EL (cell line): ENCODE measurements at places on chromosomes 3 and 15.

DNA sequence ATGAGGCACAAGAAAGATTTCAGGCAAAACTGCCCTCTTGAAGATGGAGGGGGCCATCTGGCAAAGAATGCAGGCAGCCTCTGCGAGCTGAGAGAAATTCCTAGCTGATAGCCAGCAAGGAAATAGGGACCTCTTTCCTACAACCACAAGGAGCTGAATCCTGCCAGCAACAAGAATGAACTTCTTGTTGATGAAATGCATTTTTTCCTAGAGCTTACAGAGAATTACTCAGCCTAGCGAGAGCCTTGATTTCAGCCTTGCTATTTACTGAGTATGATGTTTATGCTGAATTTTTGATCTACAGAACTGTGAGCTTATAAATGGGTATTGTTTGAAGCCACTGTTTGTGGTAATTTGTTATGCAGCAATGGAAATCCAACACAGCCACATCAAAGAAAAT, 148.5 kb upstream of the NAALADL2 start:
- DNase-seq: peak; percentile 1

DNA sequence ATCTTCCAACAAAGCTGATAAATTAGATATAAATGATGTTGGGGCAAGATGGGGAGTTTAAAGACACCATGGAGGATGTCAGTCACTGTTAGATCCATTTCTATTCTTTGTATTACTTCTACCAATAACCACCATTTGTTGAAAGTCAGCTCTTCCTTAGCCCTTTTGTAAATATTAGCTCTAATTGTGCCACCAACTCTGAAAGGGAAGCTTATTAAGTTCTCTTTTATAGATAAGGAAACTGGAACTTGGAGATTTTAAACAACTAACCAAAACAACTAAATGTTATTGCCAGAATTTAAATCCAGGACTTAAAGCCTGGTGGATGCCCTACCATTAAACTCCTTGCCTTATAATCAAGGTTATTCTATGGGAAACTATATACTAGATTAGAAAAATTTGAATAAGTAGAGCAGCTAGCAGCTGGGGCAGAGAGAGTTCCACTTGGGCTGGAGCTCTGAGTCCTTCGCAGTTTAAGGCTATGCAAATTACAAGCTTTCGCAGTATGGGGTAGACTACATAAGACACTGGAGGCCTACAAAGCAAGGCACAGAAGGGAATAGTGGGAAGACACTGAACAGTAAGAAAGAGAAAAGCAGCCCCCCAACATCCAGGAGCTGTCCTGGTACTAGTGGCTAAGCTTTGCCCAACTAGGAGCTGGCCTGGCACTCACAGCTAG, 52.6 kb downstream of the TM4SF18 start:
- DNase-seq: no peak

DNA sequence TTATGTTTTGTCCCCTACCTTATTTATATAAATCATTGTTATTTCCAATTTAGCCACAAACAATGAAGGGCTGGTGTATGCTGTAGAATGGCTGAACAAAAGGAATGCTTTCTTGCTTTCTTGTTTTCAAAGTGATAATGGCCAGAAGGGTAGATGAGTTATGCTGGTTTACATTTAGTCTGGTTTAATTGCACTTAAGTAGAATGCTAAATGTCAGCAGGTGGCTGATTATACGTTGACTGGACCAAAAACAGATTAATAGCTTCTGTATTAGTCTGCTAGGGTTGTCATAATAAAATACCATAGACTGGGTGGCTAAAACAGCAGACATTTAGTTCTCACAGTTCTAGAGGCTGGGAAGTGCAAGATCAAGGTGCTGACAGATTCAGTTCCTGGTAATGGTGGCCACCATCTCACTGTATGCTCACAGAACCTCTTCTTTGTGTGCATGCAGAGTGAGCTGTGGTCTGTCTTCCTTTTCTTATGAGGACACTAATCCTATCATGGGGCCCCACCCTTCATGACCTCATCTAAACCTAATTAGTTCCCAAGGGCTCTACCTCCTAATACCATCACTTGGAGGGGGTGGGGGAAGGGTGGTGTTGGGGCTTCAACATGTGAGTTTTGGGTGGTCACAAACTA, 17.1 kb upstream of the XIRP1 start:
- no peak for DNase-seq

DNA sequence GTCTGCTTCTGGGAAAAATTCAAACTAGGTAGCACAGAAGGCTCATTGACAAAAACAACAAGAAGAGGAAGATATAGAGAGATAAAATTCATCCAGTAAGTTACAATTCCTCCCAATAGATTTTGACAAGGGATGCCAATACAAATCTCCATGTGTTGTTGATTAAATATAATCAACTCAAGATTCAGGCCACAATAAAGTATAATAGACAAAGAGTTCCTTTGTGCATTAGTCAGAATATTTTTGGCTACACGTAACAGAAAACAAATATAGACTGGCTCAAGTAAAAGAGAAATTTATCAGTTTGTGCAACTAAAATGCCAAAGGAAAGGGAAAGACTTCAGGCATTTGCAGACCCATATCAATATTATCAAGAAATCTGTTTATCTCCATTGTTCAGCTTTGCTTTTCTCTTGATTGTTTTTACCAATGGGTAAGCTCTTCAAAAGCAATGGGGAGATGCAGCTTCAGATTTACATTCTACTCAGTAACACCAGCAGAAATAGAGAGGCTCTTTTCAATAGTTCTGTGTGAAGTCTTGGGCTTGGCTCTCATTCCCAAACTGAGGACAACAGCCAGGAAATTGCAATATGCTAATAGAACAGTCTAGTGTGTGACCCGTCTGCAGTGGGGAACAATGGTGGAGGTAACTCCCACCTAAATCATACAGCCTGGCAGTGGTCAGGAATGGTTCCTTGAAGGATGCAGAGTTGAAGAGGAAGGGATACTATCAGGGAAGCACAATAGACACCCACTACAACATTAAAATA, 77.6 kb upstream of the PROK2 start:
- no peak for DNase-seq

GRCh38 chr3:105093371-105094252, 273.1 kb upstream of the ALCAM start:
- DNase-seq: no peak

GRCh38 chr3:112351036-112351435, 18.1 kb downstream of the CD200 start:
- no peak for DNase-seq

DNA sequence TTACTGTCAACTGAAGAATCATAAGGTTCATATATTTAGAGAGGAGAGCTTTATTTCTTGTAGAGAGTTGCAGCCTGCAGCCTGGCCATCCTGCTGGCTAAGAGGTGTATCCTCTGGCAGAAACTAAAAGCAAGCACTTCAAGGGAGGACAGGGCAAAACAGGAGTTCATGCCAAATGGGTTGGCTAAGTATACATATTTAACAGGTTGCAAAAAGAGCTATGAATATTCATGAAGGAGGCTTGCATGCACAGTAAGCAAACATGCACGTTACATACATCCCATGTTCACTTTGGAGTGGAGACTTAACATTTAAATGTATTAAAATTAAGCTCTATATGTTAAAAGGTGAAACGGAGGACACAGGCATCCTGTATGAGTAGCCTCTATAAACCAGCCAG, 354.4 kb downstream of the ERC2 start:
- no peak for DNase-seq

DNA sequence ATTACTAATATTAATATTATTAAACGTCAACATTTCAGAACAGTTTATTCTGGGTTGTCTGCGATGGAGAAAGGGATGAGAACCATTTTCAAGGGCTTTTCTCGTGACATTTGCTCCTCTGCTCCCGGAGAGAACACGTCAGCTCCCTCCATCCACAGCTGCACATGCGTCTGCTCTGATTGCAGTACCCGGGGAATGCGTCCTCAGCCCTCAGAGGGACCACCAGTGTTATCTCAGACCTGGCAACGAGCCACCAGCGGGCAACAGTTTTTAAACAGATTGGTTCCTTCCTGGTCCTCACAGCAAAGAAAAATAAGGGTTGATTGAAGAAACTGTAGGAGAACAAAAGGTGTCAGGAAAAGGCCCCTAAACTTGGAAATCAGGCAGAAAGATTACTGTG, 202.2 kb upstream of the ADAMTS9 start:
- DNase-seq: no peak

DNA sequence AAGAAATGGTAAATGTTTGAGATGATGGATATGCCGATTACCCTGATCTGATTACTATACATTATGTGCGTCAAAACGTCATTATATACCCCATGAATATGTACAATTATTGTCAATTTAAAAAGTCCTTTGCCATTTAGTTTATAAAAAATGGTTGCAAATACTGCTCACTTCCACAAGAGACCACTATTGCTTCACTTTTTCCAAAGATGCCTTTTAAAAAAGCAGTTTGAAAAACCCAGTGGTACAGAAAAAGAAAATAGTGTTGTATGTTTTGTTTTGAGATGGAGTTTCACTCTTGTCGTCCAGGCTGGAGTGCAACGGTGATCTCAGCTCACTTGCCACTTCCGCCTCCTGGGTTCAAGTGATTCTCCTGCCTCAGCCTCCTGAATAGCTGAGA, 39.3 kb downstream of the EDEM1 start:
- DNase-seq: peak; percentile 10

DNA sequence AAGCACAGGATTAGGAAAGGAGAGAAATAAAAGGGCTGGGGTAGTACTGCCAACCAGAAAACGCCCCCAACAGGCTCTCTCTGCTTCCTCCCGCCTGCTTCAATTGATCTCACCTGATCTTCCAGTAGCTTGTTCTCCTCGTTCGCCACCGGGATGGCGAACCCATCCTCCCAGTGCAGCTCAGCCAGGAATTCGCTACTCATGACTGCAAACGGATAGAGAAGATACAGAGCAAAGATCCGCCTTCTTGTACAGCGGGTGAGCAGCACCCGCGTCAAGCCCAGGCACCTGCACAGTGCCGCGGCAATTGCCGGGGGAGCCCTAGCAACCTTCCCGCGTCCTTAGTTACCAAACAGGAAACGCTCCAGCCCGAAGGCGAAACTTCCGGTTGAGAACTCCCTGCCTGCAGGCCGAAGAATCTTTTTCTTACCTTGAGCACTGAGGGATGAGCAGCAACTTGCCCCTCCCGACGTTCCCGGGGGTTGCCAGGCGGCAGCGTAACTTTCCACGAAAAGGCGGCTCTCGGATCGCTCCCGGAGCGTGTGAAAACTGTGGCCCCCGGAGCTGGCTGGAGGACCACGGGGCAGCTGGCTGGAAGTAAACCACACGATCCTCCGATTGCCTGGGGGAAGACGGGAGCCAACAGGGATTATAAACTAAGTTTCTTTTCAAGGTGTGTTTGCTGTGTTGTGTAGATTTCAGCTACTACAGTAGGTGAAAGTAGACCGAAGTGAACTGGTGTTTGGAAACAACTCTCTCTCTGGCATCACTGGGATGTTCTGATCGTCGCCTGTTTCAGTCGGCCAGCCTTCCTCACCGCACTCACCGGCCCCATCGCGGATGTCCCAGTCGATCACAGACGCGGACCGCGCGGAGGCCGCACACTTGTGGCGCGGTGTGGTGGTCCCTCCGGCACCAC, at the start of gene CCDC39:
CCDC39 (minus strand) TSS at position 312 of the 919 bp plus-strand sequence; CDS start at position 203, 109 bp downstream.
- DNase-seq: peak; percentile 67

GRCh38 chr15:44029003-44029402, 166.1 kb downstream of the FRMD5 start:
- DNase-seq: peak; percentile 30

GRCh38 chr15:81160312-81161159, 26.5 kb downstream of the CFAP161 start:
- DNase-seq: peak; percentile 50

GRCh38 chr15:89812011-89812846, 2.4 kb downstream of the ANPEP start:
- DNase-seq: peak; percentile 62

GRCh38 chr3:187014417-187014864, 84.1 kb downstream of the ST6GAL1 start:
- peak; percentile 34 for DNase-seq

- DNase-seq: peak; percentile 9
These were observed 148.4 kb downstream of the B3GALNT1 start for GRCh38 chr3:160956785-160957184.

- peak; percentile 44 for DNase-seq
These were observed 5.7 kb downstream of the NR2F2 start for GRCh38 chr15:96336108-96336595.

DNA sequence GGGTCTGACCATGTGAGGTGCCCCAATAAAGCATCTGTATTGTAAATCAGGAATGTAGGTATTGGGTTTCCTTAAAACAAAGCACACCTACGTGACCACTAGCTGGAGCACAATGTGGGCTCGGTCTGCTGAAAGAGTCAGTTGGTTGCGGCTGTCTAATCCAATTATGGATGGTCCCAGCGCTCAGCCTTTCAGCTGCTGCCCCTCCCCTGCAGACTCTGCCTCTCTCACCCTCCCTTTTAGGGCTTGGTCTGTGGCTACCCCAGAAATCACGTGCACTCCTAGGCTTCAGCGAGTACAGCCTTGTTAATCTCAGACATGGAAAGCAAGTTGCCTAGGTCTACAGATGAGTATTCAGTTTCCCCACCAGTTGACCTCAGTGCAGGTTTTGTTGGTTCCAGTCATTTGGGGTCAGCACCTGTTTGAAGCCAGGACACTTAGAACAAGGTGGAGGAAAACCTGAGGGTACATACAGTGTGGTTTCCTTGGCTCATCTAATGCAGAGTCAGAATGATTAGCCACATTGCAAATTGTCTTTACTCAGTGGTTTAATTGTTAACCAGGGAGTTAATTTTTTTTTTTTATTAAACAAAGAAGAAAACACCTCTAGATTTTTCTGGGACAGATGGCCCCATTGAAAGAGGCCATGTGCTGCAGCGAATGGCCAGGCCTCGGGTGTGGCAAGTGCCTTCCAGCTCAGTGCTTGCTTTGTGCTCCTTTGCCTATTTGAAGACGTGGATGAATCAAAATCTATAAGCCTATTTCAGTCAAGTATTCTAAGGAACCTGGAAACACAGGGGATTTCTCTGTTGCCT, 137.7 kb downstream of the IGF1R start:
- DNase-seq: no peak

DNA sequence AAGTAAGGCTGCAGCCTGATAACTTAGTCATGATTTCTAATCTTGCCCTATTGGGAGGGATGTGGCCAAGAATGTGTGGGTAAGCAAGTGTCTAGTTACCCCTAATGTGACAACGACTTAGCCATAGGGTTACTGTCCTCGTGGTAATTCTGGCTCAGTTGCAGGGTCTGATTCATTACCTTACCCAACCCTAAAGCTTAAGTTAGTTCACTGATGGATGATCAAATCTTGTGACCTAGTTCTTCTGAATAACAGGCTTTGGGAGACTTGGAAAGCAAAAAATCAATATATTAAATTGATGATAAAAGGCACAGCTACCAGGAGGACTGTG, 1.6 kb upstream of the INTS14 start:
- no peak for DNase-seq

GRCh38 chr15:97156739-97157265, 803.7 kb upstream of the ARRDC4 start:
- peak; percentile 7 for DNase-seq
